ENCODE measurements at places on chromosomes 5 and 9. TPM values are rescaled to one million over a fixed set of nuclear protein-coding genes. Genes with fewer than 3 reads are reported as not detected.

KIF20A gene
- 82.9 TPM for total RNA-seq

EFNA5 gene
- total RNA-seq = 28.1 TPM

MELK gene
- 87.8 TPM for total RNA-seq

SV2C gene
- total RNA-seq = not detected

NR5A1 gene
- total RNA-seq = not detected

CD74 gene
- 31.2 TPM for total RNA-seq

SLC1A3 gene
- 1.3 TPM for total RNA-seq

TEX53 gene
- not detected for total RNA-seq

GMCL2 gene
- total RNA-seq = not detected

IL9 gene
- not detected for total RNA-seq

All from epithelial cell of proximal tubule (primary cell).